CMK (cell line): ENCODE measurements at places on chromosomes 1 and 21.

- no peak for DNase-seq
Measured at GRCh38 chr1:25026730-25027450, 96.8 kb upstream of the RUNX3 start.

DNA sequence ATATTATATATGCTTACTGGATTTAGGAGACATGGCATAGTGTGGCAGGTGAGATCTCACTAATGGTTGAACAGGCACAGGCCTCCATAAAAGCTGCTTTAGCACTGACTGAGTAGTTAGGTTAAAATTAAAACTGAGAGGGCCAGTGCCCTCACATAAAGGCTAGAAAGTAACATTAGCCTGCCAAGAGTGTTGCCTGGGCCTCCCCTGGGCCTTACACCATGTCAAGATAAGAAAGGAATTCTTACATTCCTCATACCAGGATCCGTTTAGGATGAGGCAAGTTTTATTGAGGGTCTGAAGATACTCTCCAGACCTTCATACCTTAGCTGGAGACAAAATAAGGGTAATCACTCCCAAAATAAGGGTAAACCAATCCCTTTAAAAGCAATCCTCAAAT is 1011.8 kb downstream of the PLA2G4A start:
- DNase-seq: no peak

DNA sequence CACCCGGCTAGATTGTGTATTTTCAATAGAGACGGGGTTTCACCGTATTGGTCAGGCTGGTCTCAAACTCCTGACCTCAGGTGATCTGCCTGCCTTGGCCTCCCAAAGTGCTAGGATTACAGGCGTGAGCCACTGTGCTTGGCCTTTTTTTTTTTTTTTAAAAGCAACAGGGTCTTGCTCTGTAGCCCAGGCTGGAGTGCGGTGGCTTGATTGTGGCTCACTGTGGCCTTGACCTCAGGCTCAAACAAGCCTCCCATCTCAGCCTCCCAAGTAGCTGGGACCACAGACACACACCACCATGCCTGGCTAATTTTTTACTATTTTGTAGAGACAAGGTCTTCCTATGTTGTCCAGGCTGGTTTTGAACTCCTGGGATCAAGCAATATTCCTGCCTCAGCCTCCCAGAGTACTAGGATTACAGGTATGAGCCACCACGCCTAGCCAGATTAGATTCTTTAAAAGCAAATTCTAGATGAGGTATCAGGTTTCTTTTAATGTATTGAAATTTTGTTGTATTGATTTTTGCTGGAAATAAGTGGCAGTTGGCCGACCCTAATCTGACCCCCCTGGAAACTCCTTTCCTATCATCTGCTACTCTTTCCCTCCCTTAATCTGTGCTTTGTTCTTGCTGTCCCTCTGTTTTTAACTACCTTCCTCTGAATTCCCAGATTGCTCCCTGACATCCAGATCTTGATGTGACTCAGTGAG is 26.6 kb downstream of the ZFYVE9 start:
- DNase-seq: no peak

- DNase-seq: no peak
Measured at GRCh38 chr1:169456029-169456428, 28.8 kb upstream of the CCDC181 start.
